GM23248 (cell line): ENCODE measurements at places on chromosomes 7 and 10.

- no peak for DNase-seq
These were observed 145.6 kb downstream of the DOCK4 start for GRCh38 chr7:112060625-112061024.

- no peak for DNase-seq
These were observed 1.3 kb upstream of the SORBS1 start for GRCh38 chr10:95562341-95562965.

DNA sequence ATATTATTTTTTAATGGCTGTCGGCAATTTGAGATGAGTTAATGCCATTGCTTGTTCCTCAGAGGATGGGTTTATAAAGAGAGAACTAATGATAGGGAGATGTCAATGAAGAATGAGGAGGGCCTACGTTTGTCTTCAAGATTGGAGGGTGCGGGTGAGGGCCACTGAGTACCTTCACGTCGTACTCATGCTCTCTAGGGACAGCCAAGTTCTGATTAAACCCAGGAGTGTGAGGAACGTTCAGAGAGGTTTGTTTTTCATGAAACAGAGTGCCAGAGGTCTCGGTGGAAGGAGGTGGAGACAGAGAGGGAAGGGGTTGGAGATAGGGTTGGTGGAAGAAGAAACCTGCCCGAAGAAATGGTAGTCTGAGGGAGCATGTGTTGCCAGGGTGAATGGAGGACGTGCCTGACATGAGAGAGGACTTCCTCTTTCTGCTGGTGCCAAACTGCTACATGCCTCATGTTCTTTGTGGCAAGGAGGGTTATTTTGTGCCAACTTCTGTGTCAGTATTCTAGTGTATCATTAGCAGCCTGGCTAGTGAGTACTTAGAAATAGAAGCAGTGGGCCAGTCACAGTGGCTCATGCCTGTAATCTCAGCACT, 8.9 kb downstream of the DHTKD1 start:
- no peak for DNase-seq

DNA sequence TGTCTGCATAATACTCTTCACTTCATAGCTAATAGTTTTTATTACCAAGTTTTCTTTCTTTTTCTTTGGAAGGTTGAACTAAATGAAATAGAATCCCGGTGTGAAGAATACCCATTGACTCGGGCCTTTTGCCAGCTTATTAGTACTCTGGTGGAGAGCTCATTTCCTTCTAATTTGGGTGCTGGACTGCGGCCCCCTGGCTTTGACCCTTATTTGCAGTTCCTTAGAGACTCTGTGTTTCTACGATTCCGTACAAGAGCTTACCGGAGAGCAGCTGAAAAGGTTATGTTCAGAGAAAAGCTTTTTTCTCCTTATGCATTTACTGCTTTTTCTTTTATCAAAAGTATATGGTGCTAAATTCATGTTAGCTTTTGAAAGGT, 40.2 kb downstream of the NUP205 start:
- DNase-seq = peak; percentile 58

DNA sequence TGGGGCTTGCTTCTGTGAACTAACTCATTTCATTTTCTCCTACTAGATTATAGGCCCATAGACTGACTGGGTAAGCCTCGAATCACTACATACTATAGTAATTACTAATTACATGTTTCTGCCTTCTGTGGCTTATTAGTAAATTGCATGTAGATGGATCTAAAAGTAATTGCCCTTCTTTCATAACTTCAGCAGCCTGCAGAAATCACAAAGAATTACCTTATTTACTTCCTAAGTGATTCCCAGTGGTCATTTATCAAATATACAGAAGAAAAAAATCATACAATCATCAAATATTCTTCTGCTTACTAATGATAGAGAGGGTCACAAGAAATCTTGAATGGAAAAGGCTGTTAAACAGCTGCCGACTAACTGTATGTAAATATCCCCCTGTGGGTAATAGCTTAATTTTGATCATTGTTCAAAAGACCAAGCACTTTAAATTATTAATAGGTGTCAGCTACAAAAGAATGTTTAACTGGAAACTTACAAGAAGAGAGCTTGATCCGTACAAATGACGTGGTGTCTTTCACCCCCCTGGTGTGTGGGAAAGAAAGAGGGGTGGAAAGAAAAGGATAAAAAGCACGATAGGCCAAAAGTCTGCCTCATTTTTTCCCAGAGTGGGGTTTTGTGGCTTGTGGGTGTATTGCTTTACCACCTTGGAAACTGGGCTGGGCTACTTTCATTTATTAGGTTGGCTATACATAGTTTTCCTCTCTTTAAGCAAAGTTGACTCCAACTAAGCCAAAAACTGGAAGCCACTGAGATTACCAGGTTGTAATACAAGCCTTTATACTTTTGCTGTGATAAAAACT, 361.8 kb upstream of the ZMIZ1 start:
- DNase-seq = peak; percentile 39

- no peak for DNase-seq
These were observed at the start of gene DMBT1 for GRCh38 chr10:122560279-122560804. Gene DMBT1, plus strand, starts transcription at chr10:122560754. Its CDS starts 17 bp downstream, at chr10:122560771.

GRCh38 chr7:155755026-155755425, 57.2 kb downstream of the SHH start:
- no peak for DNase-seq
